ENCODE measurements at places on chromosomes 2 and 18.

GRCh38 chr2:200888704-200889625, at the start of the genes NIF3L1 and PPIL3:
TSS of gene NIF3L1 (plus strand) at chr2:200889371. CDS start at chr2:200891944, 2,573 bp downstream.
TSS of gene PPIL3 (minus strand) at chr2:200889077. CDS start at chr2:200887615, 1,462 bp downstream.
- peak; percentile 65 for DNase-seq

- no peak for DNase-seq
Observed at GRCh38 chr2:222483513-222484039, 59.2 kb downstream of the SGPP2 start.

DNA sequence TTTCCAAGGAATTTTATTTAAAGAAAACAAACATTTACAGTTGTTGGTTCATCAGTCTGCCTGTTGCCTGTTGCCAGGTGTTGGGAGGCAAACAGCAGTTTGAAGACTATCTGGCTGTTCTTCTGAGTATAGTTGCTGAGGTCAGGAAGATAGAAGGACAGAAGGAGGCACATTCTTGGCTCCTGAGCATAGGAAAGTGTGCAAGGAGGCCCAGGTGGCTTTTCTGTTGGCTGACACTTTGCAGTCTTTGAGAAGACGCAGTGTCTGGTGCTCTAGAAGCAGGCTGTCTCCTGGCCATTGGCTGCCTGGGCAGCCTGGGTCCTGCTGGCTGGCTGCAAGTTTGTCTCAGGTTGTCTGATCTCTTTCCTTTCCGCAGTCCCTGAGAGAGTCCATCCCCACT, 36.4 kb downstream of the TMEM17 start:
- no peak for DNase-seq

DNA sequence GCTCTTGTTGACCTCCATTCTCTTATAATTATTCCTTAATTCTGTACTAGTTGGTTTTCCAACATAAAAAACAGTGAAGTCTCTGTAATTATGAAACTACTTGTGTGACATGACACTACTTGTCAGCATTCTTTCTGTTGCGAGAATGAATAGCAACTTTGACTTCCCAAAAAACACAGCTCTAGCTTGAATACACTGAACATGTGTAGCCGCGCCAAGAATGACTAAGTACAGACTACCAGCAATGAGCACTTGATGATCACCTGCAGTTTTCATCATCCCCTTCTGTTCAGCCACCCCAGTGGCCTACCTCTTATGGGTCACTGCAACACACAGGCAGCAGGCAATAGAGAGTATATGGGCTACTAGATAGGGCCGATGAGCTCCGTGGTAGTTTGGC, 229.3 kb downstream of the TGIF1 start:
- DNase-seq: no peak

GRCh38 chr18:67916097-67916496, 399.6 kb upstream of the DSEL start:
- DNase-seq: no peak

DNA sequence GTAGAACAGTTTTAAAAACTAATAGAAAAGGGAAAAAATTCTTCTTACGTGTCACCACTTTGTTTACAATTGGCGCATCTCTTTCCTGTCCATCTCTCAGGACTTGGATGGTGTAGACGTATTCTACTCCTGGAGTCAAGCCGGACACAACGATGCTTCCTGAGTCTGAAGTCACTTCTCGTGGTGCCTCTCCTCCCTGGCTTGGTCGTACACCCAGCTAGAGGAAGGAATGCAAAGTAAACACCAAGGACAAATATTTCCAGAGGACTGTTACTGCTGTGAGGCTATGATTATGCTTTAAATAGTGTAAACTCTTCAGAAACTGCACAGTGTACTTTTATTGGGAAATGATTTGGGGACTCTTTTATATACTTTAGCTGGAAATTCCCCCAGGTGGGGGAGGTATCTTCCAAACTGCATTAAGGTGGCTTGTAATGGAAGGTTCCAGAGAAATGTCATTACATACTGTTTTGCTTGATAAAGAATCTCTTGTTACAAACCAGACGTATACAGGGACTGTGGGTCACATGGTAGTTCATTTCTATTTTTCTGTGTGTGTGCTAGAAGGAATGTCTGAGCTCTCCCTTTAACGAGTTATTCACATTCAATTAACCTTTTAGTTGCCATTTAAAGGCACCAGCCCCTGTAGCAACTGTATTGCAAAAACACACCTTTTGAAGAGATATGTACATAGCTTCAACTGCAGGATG, 38.1 kb downstream of the FN1 start:
- no peak for DNase-seq

DNA sequence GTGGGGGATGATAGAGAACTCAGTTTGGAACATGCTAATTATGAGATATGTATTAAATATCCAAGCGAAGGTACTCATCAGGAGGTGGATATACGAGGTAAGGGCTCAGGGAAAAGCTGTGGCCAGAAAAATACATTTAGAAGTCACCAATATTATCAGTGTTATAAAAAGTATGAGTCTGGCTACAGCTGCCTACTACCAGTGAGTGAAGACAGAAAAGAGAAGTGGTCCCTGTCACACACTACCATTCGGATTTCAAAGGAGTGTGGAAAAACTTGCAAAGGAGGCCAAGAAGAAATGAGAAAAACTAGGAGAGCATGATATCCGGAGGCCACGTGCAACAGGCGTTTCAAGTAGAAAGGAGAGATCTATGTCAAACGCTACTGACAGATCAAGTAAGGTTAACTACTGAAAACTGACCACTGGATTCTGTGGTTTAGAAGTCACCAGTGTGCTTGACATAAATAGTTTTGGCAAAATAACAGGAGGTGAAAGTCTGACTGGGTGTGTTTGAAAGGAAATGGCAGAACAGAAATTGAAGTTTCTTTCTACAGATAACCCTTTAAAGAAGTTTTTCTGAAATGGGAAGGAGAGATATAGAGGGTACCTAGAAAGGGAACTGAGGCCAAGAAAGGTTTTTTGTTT, 118.7 kb upstream of the DNMT3A start:
- peak; percentile 1 for DNase-seq

GRCh38 chr2:231360881-231361371, 34.6 kb upstream of the B3GNT7 start:
- DNase-seq: no peak

- no peak for DNase-seq
Observed at GRCh38 chr2:199975273-199975895, 20.0 kb downstream of the MAIP1 start.

GRCh38 chr18:2994603-2995432, 18.1 kb downstream of the LPIN2 start:
- no peak for DNase-seq

- no peak for DNase-seq
Observed at GRCh38 chr2:127590386-127591190, 55.1 kb downstream of the MYO7B start.

DNA sequence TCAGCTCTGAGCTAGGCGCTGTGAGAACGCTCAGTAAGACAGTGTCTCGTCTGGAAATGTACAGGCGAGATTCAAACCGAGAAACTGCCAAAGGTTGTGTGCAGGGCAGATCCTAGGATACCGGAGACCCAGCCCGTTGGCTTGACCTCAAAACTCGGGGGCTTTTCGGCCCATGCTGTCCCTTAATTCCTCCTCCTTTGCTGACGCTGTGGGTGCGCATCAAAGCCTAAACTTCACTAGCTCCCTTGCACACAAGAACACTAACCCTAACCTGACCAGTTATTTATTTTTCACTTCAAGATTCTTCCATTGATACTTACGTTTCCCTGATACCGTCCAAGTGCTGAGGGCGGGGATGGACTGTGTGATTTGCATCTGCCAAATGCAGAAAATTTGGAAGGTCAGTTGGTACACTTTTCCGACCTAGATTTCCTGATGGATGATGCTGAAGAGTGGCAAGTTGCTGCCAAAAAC, 1.0 kb upstream of the AAK1 start:
- no peak for DNase-seq

- no peak for DNase-seq
Observed at GRCh38 chr2:43405829-43406228, 179.4 kb upstream of the ZFP36L2 start.

GRCh38 chr2:128633501-128633900, 314.8 kb upstream of the HS6ST1 start:
- no peak for DNase-seq

DNA sequence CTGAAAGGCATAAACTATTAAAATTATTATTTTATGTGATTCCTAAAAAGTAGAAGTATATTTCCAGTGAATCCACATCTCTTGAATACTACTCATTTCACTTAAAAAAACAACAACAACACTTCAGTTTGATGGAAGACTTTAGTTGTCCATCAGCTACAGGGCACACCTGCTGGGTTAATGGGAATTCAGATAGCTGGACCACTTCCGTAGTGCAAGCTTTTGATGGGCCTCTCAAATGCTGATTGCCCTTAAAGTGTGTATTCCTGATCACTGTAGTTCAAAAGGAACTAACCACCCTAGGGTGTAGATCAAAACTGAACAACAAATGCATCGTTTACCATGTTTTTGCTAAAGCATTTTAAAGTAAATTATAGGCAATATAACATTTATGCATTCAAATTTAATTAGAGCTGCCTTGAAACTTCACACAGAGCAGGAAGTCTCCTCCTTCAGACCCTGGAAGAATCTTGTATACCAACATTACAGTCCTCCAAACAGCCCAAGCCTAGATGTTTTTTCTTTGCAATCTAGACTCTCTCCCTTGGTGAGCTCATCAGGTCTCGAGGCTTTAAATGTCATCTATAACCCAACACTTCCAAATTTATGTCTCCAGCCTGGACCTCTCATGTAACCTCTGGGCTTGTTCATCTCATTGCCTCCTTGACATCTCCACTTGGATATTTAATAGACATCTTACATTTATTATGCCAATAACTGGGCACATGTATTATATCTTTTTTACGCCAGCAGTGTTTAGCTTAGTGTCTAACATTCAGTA, 510.1 kb upstream of the SLC39A10 start:
- DNase-seq: no peak

DNA sequence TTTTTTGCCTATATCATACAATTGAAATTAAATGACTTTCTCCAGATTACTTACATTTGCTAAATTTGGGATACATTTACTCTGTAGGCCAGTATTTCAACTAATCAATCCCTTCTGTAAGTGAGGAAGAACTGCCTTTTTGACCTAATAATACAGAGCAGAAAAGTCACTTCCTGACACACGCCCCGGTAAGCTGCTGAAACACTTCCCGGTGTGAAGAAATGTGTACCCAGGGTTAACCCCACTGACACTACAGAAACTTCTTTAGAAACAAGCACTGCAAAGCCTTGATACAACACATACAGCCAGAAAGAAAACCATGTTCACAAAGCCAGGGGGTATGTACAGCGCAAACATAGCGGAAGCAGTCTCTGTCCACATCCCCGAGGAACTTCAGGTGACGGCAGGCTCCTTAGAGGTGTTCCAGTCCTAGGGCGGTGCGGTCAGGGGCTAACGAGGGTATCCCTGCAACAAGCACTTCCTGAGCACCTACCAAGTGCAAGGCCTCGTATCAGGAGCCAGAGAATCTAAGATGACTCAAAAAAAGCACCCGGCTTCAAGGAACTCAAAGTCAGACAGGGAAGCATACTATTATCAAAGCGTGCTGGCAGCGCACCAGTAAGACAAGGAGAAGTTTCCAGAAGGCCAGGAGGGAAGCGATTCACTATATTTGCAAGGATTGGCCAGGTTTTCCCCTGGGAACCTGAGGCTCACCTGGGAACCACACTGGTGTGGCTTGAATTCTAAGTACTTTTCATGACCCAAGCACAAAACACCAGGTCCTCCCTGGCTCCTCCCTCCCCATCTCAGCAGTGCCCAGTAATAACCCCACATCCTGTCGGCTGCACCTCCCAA, 46.6 kb downstream of the ZNF516 start:
- DNase-seq: no peak

DNA sequence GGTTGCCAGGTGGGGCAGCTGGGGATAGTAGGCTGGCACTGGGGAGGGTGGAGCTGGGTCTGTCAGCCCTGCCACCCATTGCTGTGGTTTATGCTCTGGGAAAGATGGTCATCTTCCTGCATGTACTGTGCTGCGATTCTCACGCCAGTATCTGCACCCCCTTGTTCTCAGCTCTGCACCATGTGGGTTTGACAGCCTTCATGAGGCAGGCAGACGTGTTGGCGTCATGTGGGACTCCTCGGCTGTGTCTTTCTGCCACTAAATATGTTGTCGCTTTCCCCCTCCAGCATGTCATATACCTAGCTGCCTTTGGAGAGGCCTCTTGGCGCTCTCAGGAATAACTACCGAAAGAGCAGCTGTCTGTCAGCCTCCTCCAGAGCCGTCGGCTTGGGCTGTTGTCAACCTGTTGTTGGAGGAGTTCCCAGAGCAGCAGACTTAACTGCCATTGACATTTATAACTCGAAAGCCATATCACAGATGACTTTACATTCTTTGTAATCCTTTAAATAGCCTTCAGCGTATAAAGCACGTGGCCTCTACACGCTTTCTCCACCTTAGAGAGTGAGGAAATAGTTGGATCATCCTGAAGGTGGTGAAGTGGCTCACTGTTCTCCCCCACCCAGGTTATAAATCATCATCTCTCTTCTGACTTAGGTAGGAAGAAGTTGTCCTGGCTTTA, 80.4 kb upstream of the MGAT5 start:
- peak; percentile 57 for DNase-seq
